ENCODE measurements at places on chromosomes 5 and 9. TPM values are rescaled to one million over a fixed set of nuclear protein-coding genes. Genes with fewer than 3 reads are reported as not detected.

ZFP2 gene
- under 0.01 TPM for total RNA-seq

LPAR1 gene
- total RNA-seq: 57.3 TPM

RRAGA gene
- total RNA-seq: 97.9 TPM

PCDHB14 gene
- 0.54 TPM for total RNA-seq

TAF11L10 gene
- total RNA-seq: not detected

C6 gene
- 26.9 TPM for total RNA-seq

CD180 gene
- total RNA-seq: not detected

APBA1 gene
- total RNA-seq: 14.3 TPM

SKIC3 gene
- total RNA-seq: 55.4 TPM

BTNL9 gene
- total RNA-seq: not detected

C9orf50 gene
- not detected for total RNA-seq

SLC36A3 gene
- not detected for total RNA-seq

AQP3 gene
- 2.6 TPM for total RNA-seq

STPG3 gene
- not detected for total RNA-seq

RGS7BP gene
- 0.36 TPM for total RNA-seq

SLC4A9 gene
- total RNA-seq: not detected

NXNL2 gene
- 0.32 TPM for total RNA-seq

ANKRD31 gene
- total RNA-seq: 0.54 TPM

FOXD4L3 gene
- not detected for total RNA-seq

LECT2 gene
- total RNA-seq: not detected

CXXC5 gene
- total RNA-seq: 58.2 TPM

C9 gene
- not detected for total RNA-seq

TMEM174 gene
- total RNA-seq: not detected

NUTM2F gene
- total RNA-seq: not detected

KIAA0825 gene
- 2.3 TPM for total RNA-seq

ACOT12 gene
- total RNA-seq: not detected

TAF11L5 gene
- not detected for total RNA-seq

DOCK2 gene
- total RNA-seq: 5.8 TPM

CARTPT gene
- not detected for total RNA-seq

IL33 gene
- 185 TPM for total RNA-seq

FGF1 gene
- 37.7 TPM for total RNA-seq

KCNT1 gene
- total RNA-seq: not detected

C8G gene
- not detected for total RNA-seq

NRARP gene
- 0.18 TPM for total RNA-seq

PRRX2 gene
- 8.3 TPM for total RNA-seq

MAT2B gene
- total RNA-seq: 45.0 TPM

PCDHB6 gene
- 0.49 TPM for total RNA-seq

C5orf22 gene
- total RNA-seq: 15.4 TPM

EFNA5 gene
- 1.6 TPM for total RNA-seq

CFAP157 gene
- not detected for total RNA-seq

WDR38 gene
- not detected for total RNA-seq

CATSPER3 gene
- total RNA-seq: not detected

FOCAD gene
- total RNA-seq: 18.6 TPM

KIF4B gene
- total RNA-seq: not detected

IGFBPL1 gene
- not detected for total RNA-seq

PSD2 gene
- total RNA-seq: not detected

PROB1 gene
- 1.5 TPM for total RNA-seq

PCDHGA10 gene
- total RNA-seq: 5.0 TPM

FOXI1 gene
- not detected for total RNA-seq

ZDHHC11B gene
- total RNA-seq: not detected

PCDHGB4 gene
- total RNA-seq: 16.8 TPM

DAB2IP gene
- total RNA-seq: 7.6 TPM

CNTNAP3B gene
- total RNA-seq: 4.5 TPM
